ENCODE measurements at places on chromosomes 11 and 22.

DNA sequence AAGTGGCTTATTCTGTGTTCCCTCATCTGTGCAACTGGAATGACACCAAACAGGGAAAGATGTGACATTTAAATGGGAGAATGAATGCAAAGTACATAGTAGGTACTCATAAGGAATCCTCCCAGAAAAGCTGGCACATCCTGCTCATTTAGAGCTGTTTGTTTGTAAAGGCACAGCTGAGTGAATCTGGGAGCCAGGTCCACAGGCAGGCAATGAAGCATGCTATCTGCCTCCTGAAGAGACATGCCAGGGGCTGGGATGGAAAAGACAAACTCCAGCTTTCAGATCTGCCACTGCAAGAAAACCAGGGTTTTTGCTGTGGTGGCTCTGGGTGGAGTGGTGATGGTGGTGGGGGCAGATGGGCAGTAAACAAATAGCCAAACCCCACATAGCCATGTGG, 150.1 kb downstream of the TENM4 start:
- no peak for DNase-seq

- no peak for DNase-seq
These were observed 57.9 kb upstream of the PARVA start for GRCh38 chr11:12319461-12319951.

GRCh38 chr11:130737041-130737830, 179.0 kb downstream of the SNX19 start:
- no peak for DNase-seq

DNA sequence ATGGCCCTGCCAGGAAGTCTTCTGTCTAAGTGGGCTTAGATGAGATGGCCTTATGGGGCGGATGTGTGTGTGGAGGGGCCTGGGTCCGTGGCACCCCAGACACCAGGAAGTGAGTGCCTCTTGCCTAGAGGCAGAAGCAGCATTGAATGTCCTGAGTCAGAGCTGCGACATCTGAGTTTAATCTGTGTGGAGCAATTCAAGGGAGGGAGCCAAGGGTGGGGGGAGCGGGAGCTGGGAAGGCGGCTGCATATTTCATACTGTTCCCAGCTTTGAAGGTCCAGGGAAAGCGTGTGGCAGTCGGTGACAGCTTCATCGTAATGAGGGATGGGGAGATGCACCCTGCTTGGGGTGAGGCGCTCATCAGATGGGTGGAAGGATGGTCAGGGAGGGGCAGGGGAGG, 73.5 kb upstream of the THY1 start:
- no peak for DNase-seq

DNA sequence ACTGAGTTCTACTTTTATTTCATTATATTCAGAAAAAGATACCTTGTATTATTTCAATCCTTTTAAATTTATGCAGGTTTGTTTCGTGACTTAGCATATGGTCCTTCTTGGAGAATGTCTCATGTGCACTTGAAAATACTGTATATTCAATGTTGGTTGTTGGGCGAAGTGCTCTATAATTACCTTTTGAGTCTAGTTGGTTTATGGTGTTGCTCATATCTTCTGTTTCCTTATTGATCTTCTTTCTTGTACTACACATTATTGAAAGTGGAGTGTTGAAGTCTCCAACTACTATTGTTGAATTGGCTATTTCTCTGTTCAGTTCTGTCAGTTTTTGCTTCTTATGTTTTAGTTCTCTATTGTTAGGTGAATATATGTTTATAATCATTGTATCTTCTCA, 90.4 kb downstream of the KCNQ1OT1 start:
- DNase-seq, result no peak

GRCh38 chr11:122937983-122938382, 43.7 kb downstream of the BSX start:
- DNase-seq, result no peak

- no peak for DNase-seq
These were observed 46.1 kb downstream of the BDNF start for GRCh38 chr11:27653990-27654758.

Measured in activated CD4-positive, alpha-beta T cell treated with anti-CD3 and anti-CD28 coated beads for 1 hour (primary cell).